ENCODE measurements at places on chromosomes 5 and 9. TPM values are rescaled to one million over a fixed set of nuclear protein-coding genes. Genes with fewer than 3 reads are reported as not detected.

PTPRD gene
- 10.4 TPM for total RNA-seq

CACNA1B gene
- total RNA-seq: 0.16 TPM

FOXE1 gene
- 0.38 TPM for total RNA-seq

CER1 gene
- not detected for total RNA-seq

NDOR1 gene
- 24.0 TPM for total RNA-seq

ANGPTL2 gene
- 3.7 TPM for total RNA-seq

GLRA1 gene
- not detected for total RNA-seq

PARP8 gene
- total RNA-seq: 9.4 TPM
